ENCODE measurements at places on chromosomes 13 and 19. TPM values are rescaled to one million over a fixed set of nuclear protein-coding genes. Genes with fewer than 3 reads are reported as not detected.

The ZNF723 gene
- total RNA-seq, result not detected

The ZNF611 gene
- total RNA-seq, result 19.0 TPM

The PODNL1 gene
- total RNA-seq, result 0.75 TPM

The FCGBP gene
- total RNA-seq, result 3.1 TPM

The CLDN10 gene
- total RNA-seq, result 41.2 TPM

The ARL11 gene
- total RNA-seq, result 0.40 TPM

The OVOL3 gene
- total RNA-seq, result not detected

The ZBTB45 gene
- 17.3 TPM for total RNA-seq

The TMEM238 gene
- 3.8 TPM for total RNA-seq

The ZNF320 gene
- total RNA-seq, result 26.8 TPM

The DMWD gene
- 41.6 TPM for total RNA-seq

The CEACAM7 gene
- not detected for total RNA-seq

The IGSF23 gene
- total RNA-seq, result not detected

The PRR22 gene
- 2.1 TPM for total RNA-seq

The ANKRD24 gene
- total RNA-seq, result 14.1 TPM

The ZBTB32 gene
- total RNA-seq, result 0.42 TPM
